Substantia nigra (tissue), 51 donors: ENCODE measurements at places on chromosomes 12 and 14.

GRCh38 chr12:56581418-56582145 is 48.5 kb downstream of the BAZ2A start:
- no peak for DNase-seq

DNA sequence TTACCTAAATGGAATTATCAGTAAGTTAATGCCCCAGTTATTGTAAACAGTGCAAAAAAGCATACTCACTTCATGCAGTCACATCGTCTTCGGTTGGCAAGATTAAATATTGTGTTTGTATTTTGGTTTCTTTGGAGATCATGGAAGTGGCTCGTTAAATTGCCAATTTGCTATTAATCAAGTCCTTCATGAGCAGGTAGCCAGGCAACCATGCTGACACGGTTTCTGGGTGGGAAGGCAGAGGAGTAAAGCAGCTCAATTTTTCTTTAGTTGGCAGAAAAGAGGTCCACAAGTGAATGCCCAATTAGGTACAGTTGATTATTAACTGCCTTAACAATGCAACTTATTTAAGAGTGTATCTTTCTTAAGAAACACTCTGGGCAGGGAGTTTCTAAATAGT is 43.9 kb downstream of the PPP4R3A start:
- no peak for DNase-seq

DNA sequence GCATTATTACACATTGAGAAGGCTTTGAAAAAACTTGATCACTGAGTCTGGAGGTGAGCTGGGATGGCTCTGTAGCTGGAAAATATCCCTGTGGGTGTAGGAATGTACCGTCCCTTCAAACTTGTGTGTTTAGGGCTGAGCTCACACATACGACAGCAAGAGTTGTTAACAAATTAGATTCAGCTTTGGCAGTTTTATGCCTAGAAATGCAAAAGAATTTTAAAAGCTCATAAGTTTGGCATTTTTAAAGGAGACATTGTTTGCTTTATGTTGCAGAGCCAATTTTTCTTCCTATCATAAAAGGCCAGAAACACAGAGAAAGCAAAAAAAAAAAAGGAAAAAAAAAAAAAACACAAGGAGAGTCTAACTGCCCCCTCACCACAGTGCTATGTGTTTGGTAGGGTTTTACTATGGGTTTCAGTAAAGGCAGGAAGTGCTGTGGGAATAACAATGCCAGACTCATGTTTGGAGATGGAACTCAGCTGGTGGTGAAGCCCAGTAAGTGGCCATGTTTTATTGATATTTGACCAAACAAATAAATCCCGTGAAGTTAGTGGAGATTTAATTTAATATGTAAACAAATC is 78.4 kb downstream of the DAD1 start:
- DNase-seq = no peak

GRCh38 chr12:70557583-70558191 is 79.5 kb downstream of the PTPRB start:
- DNase-seq = peak; percentile 83

DNA sequence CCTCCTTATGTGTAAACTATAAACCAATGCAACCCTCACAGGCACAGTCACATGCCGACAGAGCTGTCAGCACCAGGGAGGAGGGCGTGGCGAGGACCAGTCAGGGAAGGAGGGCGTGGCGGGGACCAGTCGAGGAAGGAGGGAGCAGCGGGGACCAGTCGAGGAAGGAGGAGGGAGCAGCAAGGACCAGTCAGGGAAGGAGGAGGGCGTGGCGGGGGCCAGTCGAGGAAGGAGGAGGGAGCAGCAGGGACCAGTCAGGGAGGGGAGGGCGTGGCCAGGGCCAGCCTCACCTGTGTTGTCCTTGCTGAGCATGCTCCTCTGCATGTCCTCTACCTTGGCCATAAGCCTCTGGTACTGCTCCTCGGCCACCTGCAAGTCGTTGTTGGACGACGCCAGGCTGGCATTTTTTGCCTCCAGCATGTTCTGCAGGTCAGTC is 24.2 kb downstream of the GOLGA3 start:
- DNase-seq = no peak

DNA sequence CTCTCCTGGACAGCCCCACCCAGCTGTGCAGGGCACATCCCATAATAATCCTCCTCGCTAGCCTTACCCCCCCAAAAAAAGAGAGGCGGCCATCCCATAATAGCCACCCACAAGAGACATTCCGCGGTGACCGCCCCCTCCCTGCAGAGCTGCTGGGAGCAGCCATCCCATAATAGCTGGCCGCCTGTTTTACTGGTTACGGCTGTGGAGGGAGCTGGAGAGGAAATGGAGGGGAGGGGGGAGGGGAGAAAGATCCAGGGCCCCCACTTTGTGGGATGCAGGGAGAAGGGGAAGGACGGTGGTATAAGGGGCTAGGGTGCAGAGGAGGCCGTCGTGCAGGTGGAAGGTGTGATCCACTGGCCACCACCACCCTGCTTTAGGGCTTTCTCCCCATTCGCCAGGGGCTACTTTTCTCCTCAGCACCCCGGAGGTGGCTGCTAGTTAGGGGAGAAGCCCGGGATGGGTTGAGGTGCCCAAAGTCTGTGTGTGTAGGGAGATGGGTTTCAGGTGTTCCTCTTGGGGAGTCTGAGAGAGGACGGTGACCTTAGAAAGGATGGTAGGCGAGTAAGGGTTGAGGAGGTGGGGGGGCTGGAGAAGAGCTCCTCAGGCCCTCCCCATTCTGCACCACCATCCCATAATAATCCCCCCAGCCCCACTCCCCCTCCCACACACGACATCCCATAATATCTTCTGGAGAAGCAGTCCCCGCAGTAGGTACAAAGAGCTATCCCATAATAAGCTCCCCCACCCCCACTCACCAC is 6.0 kb upstream of the CHD4 start:
- peak; percentile 45 for DNase-seq

GRCh38 chr12:104372061-104372720 is 68.7 kb downstream of the EID3 start:
- DNase-seq = no peak

DNA sequence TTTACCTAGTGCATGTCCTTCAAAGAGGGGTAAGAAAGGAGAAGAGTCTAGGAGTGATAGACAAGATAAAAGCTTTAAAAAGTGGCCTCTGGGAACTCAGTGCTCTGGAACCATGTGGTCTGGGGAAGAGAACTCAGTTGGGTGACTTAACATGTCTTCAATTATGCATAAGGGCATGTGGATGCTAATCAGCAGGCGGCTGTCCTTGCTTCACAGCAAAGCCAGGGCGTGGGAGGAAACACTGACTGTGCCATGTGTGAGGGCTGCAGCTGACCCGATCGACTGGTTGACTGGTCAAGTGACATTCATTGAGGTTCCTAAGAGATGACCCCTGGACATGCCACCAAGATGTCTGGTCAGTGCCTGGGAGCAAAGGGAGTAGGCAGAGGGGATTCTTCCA is 1053.8 kb downstream of the BCL11B start:
- DNase-seq = no peak

DNA sequence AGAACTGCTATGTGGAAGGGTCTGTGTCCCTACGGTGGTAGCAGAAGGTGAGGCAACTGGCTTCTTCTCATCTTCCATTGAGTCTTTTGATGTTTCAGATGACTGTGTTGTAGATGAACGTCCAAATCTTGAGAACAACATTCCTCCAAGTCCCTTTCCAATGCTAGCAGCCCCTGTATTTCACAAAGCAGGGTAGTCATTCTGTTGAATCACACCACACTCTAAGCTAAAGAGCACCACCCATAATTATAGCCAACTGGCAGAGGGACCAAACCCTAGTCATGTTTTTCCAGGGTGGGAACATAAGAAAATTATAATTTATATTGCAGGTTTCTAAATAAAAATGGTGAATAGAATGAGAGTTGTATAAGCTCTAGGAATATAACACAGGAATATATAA is 98.7 kb downstream of the DDHD1 start:
- no peak for DNase-seq

- DNase-seq = no peak
Measured at GRCh38 chr12:61490526-61491498, 769.4 kb upstream of the USP15 start.

- no peak for DNase-seq
Measured at GRCh38 chr12:59149995-59150642, 229.8 kb upstream of the LRIG3 start.

GRCh38 chr14:49975799-49976198 is 82.9 kb downstream of the ARF6 start:
- DNase-seq = no peak

DNA sequence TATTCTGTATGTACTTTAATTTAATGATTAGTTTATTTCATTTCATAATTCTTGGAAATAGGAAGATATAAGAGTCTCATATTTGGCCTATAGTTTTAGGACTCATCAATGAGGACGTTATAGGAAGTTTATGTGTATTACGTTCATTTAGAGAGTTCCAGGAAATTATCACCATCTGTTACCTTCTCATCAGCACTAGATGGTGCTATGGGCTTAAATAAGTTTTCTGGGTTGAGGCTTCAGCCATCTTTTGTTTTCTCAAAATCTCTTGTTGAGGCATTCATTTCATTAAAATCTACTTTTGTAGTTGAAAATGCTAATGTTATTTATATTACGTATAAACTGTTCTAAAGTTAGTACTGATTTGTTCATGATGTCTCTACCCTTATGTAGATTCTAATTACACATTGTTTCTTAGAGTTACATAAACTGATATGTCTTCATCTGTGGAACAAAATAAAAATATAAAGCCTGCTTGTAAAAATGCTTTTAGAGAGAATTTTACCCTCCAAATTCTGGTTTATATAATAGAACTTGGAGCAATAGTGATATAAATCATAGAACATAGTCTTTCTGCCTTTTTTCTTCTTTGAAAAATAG is 89.2 kb downstream of the CFAP54 start:
- DNase-seq = no peak

GRCh38 chr14:90592655-90593054 is 195.8 kb downstream of the CALM1 start:
- no peak for DNase-seq
